ENCODE measurements at places on chromosomes 13 and 19. TPM values are rescaled to one million over a fixed set of nuclear protein-coding genes. Genes with fewer than 3 reads are reported as not detected.

Gene EPN1
- 191 TPM for total RNA-seq

Gene CNN2
- 49.3 TPM for total RNA-seq

Gene LGI4
- 0.10 TPM for total RNA-seq

Gene KMT5C
- 8.2 TPM for total RNA-seq

Gene EEF1AKMT1
- 6.0 TPM for total RNA-seq

Gene ALKBH7
- total RNA-seq: 33.4 TPM

Gene VSTM2B
- total RNA-seq: not detected

Gene PPM1N
- 8.0 TPM for total RNA-seq

Gene FARP1
- 10.1 TPM for total RNA-seq

Gene SLC46A3
- 1.6 TPM for total RNA-seq

Gene PGLYRP2
- 0.06 TPM for total RNA-seq

Gene CRLF1
- 4.1 TPM for total RNA-seq

Gene TEX26
- total RNA-seq: not detected

Gene FSD1
- total RNA-seq: 8.4 TPM

Gene GYS1
- total RNA-seq: 17.5 TPM

Gene SIAH3
- not detected for total RNA-seq

Gene HTR2A
- not detected for total RNA-seq

Gene LYPD3
- 0.78 TPM for total RNA-seq

Gene REEP6
- 5.9 TPM for total RNA-seq

Gene CYP4F2
- not detected for total RNA-seq

Gene ZNF229
- total RNA-seq: 2.5 TPM

Gene TEKTIP1
- total RNA-seq: not detected

Gene AMER2
- not detected for total RNA-seq

Gene ZFP14
- total RNA-seq: 3.1 TPM

Gene ZSCAN4
- total RNA-seq: not detected

Gene SLC7A9
- 0.48 TPM for total RNA-seq

Gene CGB5
- total RNA-seq: 1.4 TPM

Gene DGKH
- total RNA-seq: 5.3 TPM

Gene PRR12
- 24.2 TPM for total RNA-seq

Gene IL12RB1
- total RNA-seq: not detected

Gene CGB8
- 5.1 TPM for total RNA-seq

Gene CEBPA
- total RNA-seq: 9.8 TPM

Gene SWSAP1
- 2.2 TPM for total RNA-seq

Gene HPN
- total RNA-seq: 0.18 TPM

Gene LILRA2
- total RNA-seq: not detected

Gene JSRP1
- total RNA-seq: 0.72 TPM

Gene CALM3
- total RNA-seq: 250 TPM

Gene RXFP2
- not detected for total RNA-seq

Gene MISP
- 91.6 TPM for total RNA-seq

Gene KLK14
- total RNA-seq: 0.28 TPM
